Smooth muscle cell of the brain vasculature (primary cell): ENCODE measurements at places on chromosomes 6 and 20.

GRCh38 chr20:53752971-53753879, 159.6 kb upstream of the ZNF217 start:
- DNase-seq: no peak

DNA sequence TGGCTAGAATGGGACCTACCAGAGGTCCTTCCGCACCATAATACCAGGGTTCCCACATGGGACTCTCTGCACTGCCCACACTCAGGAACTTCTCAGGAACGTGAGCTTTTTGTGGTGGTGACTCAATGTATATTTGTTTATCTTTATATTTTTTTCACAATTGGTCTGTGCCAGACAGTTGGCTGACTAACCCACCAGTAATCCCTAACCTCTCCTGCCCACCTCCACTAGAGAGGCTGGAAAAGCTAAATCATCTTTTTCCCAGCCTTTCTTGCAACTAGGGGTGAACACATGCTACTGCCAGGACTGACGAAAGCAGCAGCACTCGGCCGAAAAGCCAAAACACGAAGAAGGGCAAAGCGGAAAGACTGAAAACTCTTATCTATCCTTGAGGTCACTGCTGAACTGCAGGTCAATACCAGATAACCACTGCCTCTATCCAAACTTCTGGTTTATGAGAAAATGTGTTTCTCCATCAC, 112.9 kb downstream of the TRERF1 start:
- DNase-seq: peak; percentile 76

DNA sequence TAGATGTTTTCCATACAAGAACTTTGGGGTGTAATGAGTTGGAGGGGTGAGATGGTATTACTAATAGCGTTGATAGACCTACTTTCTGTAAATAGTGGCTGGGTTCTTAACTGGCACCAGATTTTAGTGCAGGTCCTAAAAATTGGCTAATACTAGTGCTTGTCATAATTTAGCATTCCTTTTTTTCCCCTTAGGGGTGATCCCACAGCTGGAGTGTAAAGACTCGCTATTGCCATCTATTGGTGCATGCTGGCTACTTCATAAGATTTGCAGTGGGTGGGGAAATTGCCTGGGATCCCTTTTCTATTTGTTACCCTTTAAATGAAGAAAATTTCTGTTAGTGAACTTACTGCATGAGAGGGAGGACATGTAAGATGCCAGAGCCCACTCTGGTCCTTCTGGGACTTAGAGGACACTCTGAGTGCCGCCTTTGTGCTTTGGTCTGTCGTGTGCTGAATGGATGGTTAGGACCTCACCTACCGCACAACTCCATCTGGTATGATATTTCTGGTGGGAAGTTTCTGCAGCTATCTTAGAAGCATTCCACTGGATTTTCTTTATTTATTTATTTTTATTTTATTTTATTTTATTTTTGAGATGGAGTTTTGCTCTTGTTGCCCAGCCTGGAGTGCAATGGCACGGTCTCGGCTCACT, 195.5 kb downstream of the JARID2 start:
- DNase-seq: peak; percentile 35

DNA sequence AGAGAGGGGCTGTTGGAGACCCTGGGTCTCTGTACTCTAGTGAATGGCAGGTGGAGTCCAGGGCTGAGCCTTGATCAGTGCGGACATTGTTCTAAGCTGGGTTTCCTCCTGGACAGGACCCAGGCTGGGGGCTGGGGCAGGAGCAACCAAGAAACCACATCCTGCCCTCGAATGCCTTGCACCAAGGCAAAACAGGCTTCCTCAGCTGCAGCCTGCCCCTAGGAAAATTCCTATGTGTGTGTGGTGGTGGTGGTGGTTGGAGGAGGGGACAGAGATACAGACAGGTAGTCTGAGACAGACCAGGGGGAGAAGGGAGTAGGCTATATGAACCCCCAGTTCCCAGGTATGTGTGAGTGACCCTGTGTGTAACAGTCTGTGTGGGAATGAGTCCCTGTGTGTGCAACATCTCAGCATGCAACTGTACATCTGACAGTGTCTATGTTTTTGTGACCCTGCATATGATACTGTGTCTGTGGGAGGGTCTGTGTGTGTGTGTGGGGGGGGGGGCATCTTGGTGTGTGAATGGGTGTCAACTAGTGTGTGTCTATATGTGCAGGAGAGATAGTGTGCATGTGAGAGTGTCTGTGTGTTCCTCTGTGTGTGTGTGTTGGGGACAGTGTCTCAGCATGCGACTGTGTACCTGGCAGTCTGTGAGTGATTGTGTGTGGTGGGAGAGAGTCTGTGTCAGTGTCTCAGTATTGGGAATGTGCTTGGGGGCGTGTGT, 3.0 kb downstream of the GLP1R start:
- no peak for DNase-seq

GRCh38 chr6:4608361-4609115, 167.7 kb upstream of the CDYL start:
- DNase-seq: no peak

GRCh38 chr6:30766461-30767157, 22.3 kb upstream of the IER3 start:
- no peak for DNase-seq

- DNase-seq: no peak
Observed at GRCh38 chr6:9515633-9516606, 899.0 kb downstream of the TFAP2A start.

- DNase-seq: no peak
Observed at GRCh38 chr20:63963348-63963741, 6.4 kb downstream of the ZNF512B start.

GRCh38 chr20:53916173-53916512, 154.3 kb downstream of the BCAS1 start:
- no peak for DNase-seq

DNA sequence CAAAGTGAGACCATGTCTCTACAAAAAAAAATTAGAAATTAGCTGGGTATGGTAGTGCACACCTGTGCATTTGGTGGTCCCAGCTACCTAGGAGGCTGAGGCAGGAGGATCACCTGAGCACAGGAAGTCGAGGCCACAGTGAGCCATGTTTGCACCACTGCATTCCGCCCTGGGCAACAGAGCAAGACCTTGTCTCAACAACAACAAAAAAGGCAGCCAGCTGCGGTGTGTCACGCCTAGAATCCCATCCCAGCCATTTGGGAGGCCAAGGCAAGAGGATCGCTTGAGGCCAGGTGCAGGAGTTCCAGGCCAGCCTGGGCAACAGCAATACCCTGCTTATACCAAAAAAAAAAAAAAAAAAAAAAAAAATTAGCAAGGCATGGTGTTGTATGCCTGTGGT, 1.1 kb upstream of the BAK1 start:
- DNase-seq: no peak

GRCh38 chr6:128414943-128415342, 105.5 kb downstream of the PTPRK start:
- no peak for DNase-seq
